Activated CD8-positive, alpha-beta memory T cell treated with anti-CD3 and anti-CD28 coated beads for 48 hours (primary cell): ENCODE measurements at places on chromosomes 7 and 10.

- no peak for DNase-seq
Observed at GRCh38 chr7:153152801-153153422, 393.4 kb downstream of the ACTR3B start.

DNA sequence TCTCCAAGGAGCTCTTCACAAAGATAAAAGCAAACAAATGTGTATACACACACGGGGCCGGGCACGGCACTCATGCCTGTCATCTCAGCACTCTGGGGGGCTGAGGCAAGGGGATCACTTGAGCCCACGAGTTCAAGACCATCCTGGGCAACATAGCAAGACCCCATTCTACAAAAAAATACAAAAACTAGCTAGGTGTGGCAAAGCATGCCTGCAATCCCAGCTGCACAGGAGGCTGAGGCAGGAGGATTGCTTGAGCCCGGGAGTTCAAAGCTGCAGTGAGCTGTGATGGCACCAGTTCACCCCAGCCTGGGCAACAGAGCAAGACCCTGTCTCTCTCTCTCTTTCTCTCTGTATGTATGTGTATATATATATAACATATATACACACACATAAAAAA is 22.3 kb downstream of the TTYH3 start:
- DNase-seq, result no peak

DNA sequence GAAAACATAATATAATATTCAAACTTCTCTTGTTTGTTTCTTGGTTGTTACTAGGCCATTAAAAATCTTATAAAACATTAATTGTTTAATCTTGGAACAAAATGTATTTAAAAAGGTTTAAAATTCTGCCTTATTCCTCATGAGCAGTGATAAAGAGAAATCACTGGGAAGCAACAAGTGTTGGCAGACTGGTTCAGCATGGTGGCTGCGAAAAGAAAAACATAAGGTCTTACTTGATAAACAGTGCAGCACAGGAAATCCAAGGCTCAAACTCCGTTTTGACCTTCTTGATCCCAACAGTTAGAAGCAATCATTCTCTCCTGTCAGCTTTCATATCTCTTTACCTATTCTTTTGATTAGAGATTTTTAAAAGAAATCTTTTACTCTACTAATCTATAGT is 530.8 kb downstream of the CNTNAP2 start:
- DNase-seq, result no peak

- DNase-seq, result no peak
Observed at GRCh38 chr10:130455791-130456190, 319.6 kb downstream of the GLRX3 start.

- DNase-seq, result no peak
Observed at GRCh38 chr7:38398725-38399321, 125.4 kb upstream of the TARP start.

DNA sequence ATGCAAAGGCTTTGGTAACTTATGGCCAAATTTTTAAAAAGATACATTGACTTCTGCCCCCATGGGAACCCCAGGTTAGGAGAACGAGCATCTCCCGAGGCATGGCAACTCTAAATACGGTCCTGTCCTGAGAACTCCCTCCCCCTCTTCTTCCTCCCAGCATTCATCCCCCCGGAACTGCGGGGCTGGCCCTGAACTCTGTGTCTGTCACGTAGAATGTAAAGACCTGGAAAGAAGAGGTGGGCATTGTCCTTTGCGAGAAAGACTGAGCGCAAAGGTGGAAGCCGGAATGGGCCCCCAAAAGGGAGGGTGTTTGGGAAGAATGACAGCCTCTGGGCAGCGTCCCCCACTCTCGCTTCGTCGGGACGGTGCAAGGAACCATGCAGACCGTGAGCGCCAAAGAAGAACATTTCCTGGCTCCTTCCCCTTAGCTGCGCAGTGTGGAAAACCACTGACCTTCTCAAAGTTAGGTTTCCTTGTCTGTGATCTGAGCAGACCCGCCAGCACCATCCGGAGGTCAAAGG is 21.0 kb downstream of the SHH start:
- no peak for DNase-seq

DNA sequence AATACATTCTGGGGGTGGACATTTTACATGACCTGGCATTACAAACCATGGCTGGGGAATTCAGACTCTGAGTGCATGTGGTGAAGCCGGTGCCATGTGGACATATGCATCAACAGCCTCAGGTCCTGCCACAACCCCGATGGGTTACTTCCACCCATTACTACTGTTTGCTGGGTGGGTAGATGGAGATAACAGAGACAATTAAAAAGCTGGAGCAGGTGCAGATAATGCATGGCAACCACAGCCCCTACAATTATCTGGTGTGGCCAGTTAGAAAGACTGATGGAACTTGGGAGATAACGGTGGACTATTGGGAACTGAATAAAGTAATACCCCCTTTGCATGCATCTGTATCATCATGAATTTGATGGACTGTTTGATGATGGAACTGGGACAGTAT is 21.6 kb upstream of the ADAMTS14 start:
- no peak for DNase-seq

GRCh38 chr7:123876557-123877256 is 31.7 kb downstream of the HYAL4 start:
- no peak for DNase-seq
